ENCODE measurements at places on chromosomes 1 and 21.

DNA sequence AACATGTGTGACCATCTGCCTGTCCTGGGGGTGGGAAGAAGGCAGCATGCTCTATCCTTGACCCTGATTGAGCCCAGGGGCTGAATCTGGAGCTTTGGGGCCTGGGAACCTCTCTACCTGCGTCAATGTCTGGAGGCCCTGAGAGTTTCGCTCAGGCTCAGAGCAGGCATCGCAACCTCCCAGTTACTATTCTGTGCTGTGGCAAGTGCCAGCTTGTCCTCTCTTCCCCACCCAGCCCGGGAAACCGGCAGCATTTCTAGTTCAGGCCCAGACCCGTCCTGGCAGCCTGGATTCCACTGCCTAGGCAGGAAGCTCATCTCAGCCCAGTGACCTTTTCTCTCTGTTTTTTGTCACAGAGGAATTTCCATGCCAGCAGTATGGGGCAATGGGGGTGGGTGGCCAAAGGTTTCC is 10.0 kb upstream of the IRF6 start:
- DNase-seq: no peak

GRCh38 chr1:34436836-34437235 is 260.1 kb downstream of the C1orf94 start:
- DNase-seq: no peak

GRCh38 chr1:119006406-119007279 is 18.5 kb upstream of the TBX15 start:
- no peak for DNase-seq

DNA sequence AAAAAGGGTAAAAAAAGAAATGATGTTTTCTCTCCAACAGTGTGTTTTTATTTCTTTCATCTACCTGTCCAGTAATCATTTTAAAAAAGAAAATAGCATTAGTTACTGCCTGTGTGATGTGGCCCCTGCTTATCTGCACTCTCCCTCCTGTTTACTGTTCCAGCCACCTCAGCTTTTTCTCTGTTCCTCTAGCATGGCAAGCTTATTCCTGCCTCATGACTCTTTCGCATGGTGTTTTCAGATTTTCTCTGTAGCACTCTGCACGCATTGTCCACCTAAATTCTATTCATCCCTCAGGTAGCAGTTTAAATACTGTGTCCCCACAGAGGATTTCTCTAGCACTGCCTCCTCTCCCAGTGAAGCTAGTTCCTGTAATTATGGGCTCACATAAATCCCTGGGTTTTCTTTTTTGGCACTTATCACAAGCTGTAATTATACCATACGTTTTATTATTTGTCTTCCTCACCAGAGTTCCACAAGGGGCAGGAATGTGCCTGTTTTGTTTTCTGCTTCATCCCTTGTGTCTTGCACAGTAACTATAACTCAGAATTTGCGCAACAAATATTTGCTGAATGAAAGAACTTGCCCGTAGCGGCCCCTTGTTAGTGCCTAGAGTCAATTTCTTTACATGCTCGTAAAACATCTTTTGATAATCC is 51.4 kb upstream of the LRIG2 start:
- no peak for DNase-seq

DNA sequence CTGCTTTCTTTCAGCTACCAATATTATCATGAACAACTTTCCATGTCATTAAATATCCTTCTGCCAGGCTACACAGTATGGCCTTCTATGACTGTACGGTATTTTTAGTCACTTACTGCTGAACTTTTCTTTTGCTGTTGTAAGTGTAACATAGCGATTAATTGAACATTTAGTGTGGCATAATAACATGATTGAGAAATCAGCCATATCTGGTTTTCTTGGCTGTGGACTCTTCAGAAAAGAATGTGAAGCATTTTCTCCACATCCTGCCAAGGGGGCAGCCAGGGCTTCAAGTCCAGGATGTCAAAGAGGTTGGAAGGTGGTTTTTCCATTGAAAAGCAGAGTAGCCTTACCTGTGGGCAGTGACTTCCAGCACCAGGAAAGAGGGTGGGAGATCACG is 8.8 kb upstream of the AHCYL1 start:
- no peak for DNase-seq

- DNase-seq: no peak
Observed at GRCh38 chr1:221335161-221336101, 406.5 kb downstream of the DUSP10 start.

All from activated T-cell treated with anti-CD3 and anti-CD28 coated beads for 24 hours (primary cell).